ENCODE measurements at places on chromosomes 12 and 14. TPM values are rescaled to one million over a fixed set of nuclear protein-coding genes. Genes with fewer than 3 reads are reported as not detected.

The POC1B gene
- 16.2 TPM for total RNA-seq

The KRT5 gene
- total RNA-seq: 0.60 TPM

The PLEK2 gene
- total RNA-seq: 1.3 TPM

The SLC6A13 gene
- 0.11 TPM for total RNA-seq

The LRRC43 gene
- total RNA-seq: not detected

The TOMM20L gene
- 0.56 TPM for total RNA-seq

The RIMBP2 gene
- not detected for total RNA-seq

The GRIN2B gene
- total RNA-seq: not detected

The CD4 gene
- 134 TPM for total RNA-seq

The PMCH gene
- total RNA-seq: not detected

The TDP1 gene
- 59.8 TPM for total RNA-seq

The CRADD gene
- total RNA-seq: 9.2 TPM

The KRT78 gene
- not detected for total RNA-seq

The CSAD gene
- total RNA-seq: 57.3 TPM

The TMPRSS12 gene
- total RNA-seq: not detected

The INHBC gene
- 0.20 TPM for total RNA-seq

The GUCY2C gene
- total RNA-seq: not detected

The MUCL1 gene
- total RNA-seq: not detected

The IFI27 gene
- total RNA-seq: 2.2 TPM

The GPD1 gene
- 0.41 TPM for total RNA-seq

The RTL1 gene
- not detected for total RNA-seq

The LRP10 gene
- 52.4 TPM for total RNA-seq

The PLXNC1 gene
- total RNA-seq: 5.3 TPM

The CCDC196 gene
- total RNA-seq: not detected

The FAM222A gene
- total RNA-seq: 1.7 TPM

The NTF3 gene
- not detected for total RNA-seq

The ALG10 gene
- total RNA-seq: 10.7 TPM

The EFS gene
- total RNA-seq: not detected

The INHBE gene
- total RNA-seq: not detected

The NABP2 gene
- total RNA-seq: 9.1 TPM

The SLC25A3 gene
- total RNA-seq: 615 TPM

The LRFN5 gene
- total RNA-seq: not detected

The DBX2 gene
- total RNA-seq: not detected

The AMIGO2 gene
- 9.7 TPM for total RNA-seq

The PZP gene
- not detected for total RNA-seq

The RXYLT1 gene
- total RNA-seq: 6.2 TPM

The PAPOLA gene
- total RNA-seq: 148 TPM

The SOX5 gene
- total RNA-seq: not detected

The STX2 gene
- total RNA-seq: 14.1 TPM

The IPO8 gene
- 17.2 TPM for total RNA-seq

The CIDEB gene
- total RNA-seq: 9.2 TPM

The HIGD1C gene
- total RNA-seq: not detected

The ASCL1 gene
- total RNA-seq: not detected

The TAS2R8 gene
- not detected for total RNA-seq

The KRT83 gene
- total RNA-seq: not detected

The RPL10L gene
- total RNA-seq: not detected

The MSI1 gene
- not detected for total RNA-seq

The RND1 gene
- total RNA-seq: 5.7 TPM

The KLRK1 gene
- 1.0 TPM for total RNA-seq

The SETD1B gene
- 146 TPM for total RNA-seq

The PRIMA1 gene
- not detected for total RNA-seq

The KRT6C gene
- not detected for total RNA-seq

Data from CD4-positive, alpha-beta T cell (primary cell).